ENCODE measurements at places on chromosomes 2 and 18.

DNA sequence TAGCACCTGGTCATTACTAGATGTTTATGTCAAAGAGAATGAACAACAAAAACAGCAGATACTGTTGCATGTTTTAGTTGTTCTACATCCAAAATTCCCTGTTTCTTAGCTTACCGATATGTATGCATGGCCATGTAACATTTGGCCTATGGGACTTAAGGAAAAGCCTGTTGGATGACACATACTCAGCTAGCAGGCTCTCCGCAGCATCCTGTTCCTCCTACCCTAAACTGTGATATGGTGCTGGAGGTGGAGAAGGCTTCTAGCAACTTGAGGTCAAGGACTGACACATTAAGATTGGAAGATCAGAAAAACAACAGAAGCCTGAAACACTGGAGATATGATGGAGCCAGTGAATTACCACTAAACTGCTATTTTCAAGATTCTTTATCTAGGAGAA is 537.8 kb downstream of the LRRTM4 start:
- no peak for DNase-seq

- no peak for DNase-seq
Observed at GRCh38 chr2:33230842-33231241, 245.6 kb upstream of the RASGRP3 start.

GRCh38 chr2:230410861-230411569 is 5.0 kb upstream of the SP100 start:
- no peak for DNase-seq

DNA sequence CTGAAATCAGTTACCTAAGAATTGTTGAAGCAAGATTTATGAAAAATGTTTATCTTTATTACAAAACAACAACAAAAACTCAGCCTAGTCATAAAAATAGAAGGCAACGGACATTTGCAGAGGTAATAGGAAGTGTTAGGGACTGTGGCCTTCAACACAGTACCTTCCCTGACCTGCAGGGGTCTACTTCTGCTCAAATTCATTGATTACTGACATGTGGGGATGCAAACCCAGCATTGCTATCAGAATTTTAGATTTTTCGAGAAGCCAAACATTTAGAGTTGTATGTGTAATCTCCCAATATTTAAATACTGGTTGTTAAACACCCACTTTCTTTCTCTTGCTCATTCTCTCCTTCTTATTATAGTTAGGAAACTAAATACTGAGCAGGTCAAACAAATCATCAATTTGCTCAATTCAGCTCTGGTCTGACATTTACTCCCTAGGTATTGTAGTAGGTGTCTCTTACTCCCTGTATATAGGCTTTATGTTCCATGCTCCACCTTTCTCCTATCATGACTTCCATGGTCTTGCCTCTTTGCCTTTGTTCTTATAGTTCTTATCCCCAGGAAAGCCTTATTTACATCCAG is 198.5 kb downstream of the UBE2E3 start:
- DNase-seq: no peak

- no peak for DNase-seq
Observed at GRCh38 chr18:78542204-78542603, 437.4 kb upstream of the SALL3 start.

GRCh38 chr18:55161916-55162315 is 202.7 kb upstream of the CCDC68 start:
- DNase-seq: no peak

DNA sequence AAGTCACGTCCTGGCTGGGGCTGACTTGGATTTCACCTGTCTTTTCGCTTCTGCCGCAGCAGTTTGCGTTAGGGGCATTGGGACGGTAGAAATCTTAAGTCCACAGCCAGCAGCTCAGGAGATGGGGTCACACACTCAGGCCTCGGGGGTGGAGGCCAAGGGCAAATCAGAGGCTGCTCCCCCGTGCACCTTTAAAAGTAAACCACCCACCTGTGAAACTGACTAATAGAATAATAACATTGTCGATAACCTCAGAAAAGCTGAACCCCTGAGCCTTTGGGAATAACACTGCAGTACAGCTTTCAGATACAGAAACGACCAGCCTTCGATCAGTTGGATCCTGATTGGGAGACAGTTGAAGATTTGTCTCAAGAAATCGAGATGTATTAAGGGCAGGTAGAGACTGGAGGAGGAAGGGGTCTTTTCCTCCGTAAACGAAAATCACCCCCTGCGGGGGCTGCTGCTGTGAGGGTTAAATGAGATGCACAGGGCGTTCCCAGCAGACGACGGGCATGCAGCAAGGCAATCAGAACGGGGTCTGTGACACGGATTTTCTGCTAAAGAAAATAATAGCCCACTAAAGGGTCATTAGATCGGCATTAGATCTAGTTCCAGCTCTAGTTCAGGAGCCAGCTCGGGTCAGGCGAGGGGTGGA is 16.4 kb upstream of the NFATC1 start:
- no peak for DNase-seq

- DNase-seq: no peak
Observed at GRCh38 chr18:63368611-63369010, 1.6 kb upstream of the KDSR start.

- no peak for DNase-seq
Observed at GRCh38 chr2:27810455-27810854, 38.9 kb downstream of the MRPL33 start.

- DNase-seq: no peak
Observed at GRCh38 chr2:197256021-197256420, 54.6 kb downstream of the ANKRD44 start.

DNA sequence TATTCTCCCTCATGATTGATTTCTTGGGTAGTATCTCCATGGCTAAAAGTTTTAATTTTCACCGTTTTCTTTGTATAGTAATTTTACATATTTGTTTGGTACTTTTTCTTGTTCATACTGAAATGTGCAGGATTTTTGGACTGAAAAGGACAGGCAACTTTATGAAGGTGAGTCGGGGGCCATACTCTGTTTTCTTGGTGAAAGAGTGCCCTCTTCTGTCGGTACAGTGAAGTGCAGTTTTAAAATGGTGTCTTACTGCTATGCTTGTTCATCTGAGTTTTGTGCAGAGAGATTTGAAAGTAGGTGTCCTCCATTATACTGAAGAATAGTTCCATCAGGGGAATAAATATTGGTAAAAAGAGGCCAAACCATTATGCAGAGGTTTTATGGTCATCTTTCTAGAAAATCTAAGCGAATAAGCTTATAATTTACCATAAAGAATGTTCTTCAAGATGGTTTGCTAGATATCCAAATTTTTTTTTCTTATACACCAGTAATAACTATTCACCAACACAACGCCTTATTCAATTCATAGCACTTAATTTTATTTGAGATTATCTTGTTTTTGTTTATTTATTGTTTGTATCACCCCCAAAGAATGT is 8.7 kb upstream of the SERPINB13 start:
- DNase-seq: no peak

DNA sequence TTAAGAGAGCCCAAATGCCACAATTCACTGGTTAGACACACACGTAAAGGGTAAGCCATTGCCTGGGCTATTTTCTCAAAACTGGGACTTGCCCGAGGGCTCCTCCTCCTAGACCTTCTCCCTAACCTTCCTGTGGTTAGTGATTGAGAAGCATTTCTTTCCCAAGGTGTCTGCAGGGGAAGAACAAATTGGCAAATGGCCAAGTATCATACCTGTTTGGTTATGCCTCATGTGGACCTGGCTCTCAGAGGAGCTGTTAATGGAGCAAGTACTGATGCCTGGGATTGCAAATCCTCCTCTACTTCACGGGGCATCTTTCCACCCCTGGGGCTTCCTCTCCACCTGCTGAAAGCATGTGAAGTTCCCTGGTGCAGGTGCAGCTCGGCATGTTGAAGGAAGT is 187.5 kb upstream of the CYRIA start:
- no peak for DNase-seq

DNA sequence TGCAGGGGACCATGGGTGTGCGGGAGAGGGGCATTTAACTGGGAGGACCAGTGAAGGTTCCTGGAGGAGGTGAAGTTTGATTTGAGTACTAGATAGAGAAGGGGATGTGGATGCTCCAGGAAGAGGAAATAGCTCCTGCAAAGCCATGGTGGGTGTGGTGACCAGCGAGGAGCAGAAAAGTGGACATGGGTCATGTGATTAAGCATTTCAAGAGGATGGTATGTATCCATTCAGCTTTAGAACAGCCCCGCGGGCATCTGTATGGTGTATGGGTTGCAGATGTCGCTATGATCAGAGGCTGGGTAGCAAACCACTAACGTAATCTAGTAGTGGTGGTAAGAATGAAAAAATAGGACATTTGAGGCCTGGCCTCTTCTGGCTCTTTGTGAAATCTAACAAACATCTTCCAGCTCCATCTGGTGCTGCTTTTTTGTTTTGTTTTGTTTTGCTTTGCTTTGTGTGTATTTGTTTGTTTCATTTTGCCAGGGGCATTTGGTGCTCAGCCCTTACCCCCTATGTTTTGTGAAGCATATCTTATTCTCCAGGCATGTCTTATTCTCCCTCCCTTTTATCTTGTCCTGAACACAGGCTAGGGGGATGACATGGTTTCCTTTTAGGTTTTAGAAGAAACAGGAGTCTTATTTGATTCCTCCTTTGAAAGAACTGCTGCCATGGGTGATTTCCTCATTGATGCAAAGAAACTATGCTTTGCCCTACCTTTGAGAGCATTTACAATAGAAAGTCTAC is 226.1 kb downstream of the LRRTM1 start:
- no peak for DNase-seq

DNA sequence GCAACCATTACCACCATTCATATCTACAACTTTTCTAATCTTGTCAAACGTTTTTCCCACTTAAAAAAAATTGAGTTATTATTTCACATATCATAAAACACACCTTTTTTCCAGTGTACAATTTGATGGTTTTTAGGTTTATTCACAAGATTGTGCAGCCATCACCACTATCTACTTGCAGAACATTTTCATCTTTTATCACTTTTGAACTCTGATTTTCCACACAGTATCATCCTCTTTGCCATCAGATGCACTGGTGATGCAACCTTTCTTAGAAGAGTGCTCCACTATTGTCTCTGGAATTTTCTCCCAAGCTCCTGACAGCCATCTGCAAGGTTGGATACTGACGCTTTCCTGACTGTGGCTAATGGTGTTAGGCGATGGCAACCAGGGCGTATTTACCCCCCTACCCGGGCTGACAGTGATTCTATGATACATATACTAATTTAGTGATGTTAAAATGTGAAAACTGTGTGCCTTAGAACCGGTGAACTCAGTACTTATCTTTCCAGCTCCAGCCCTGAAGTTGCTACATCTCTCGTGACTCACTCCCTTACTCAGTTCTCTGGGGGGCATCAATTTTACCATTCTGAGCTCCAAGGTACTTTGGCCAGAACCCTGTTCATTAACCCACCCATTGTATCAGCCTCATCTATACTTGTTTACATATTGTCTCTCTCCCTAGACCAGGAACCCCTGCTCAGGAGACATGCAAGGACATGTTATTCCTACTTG is 105.4 kb upstream of the SPRED2 start:
- no peak for DNase-seq

DNA sequence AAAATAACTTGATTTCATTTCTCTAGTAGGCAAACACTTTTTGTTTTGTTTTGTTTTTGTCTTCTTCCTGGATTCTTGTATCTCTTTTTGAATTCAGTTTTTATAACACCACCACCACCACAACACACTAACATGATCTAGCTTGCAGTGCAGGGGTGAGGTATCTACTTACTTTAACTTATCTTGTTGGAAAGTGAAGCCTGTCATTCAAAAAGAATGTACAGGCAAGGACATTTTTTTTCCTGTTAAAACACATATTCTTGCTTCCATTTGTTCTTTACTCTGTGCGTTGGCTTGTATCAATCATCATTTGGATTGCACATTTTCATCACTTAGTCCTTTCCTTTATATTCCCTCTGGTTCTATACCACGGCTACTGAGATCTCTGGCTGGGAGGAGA is 824.2 kb downstream of the PLCL1 start:
- DNase-seq: no peak

DNA sequence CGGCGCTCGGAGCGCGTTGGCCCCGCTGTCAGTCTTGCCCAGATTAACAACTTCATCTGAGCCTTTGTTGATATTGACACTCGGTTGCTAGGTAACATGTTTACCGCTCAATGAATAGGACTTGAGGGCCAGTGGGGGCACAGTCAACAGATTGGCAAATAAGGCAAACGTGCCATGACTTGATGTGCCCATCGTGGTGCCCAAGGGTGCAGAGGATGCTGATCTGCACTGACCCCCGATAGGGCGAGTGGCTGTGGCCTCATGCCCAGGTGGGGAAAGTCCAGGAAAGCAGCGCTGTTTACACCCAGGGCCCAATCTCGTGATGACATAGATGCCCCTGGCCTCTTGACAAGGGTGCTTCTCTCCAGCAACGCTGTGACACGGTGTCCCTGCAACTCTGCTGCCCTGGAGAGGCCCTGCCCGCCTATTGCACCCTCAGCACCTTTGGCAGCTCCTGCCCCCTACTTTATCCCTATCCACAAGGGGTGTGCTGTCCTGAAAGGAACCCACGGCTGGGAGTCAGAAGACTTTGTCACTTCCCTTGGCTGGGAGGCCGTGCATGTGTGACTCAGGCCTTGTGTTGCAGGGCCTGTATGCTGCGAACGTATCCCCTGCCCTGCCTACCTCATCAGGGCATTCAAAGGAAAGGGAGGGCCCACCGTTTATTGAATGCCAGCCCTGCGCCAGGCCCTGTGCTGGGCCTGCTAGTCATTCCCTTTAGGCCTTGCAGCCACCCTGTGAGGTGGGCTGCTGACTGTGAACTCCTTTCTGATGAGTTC is 158.0 kb downstream of the INHBB start:
- DNase-seq: peak; percentile 40

GRCh38 chr2:20149703-20150030 is 75.3 kb downstream of the SDC1 start:
- no peak for DNase-seq

DNA sequence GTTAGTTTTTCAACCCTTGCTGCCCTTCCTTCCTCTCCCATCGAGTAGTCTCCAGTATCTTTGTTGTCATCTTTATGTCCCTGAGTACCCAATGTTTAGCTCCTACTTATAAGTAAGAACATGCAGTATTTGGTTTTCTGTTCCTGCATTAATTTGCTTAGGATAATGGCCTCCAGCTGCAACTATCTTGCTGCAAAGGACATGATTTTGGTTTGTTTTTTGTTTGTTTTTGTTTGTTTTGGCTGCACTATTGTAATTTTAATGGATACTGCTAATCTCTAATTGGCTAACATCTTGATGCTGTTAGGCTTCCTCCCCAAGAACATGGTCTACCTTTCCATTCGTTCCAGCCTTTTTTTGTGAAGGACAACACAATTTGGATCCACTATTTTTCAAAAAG is 31.2 kb upstream of the HNRNPLL start:
- no peak for DNase-seq

DNA sequence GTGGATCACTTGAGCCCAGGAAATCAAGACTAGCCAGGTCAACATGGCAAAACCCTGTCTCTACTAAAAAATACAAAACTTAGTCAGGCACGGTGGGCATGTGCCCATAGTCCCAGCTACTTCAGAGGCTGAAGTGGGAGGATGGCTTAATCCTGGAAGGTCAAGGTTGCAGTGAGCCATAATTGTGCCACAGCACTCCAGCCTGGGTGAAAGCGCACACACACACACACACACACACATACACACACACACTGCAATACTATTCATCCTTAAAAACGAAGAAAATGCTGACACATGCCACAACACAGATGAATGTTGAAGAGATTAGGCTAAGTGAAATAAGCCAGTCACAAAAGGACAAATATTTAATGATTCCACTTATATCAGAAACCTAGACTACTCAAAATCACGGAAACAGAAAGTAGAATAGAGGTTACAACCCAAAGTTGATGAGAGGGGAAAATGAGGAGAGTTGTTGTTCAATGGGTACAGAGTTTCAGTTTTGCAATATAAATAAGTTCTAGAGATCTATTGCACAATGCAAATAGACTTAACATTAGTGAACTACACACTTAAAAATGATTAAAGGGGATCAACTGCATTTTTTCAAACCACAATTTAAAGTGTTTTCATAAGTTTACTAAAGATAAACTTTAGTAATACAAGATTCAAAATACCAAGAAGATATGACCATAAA is 114.5 kb downstream of the USP34 start:
- DNase-seq: no peak

All from 8988T (cell line).